Stromal cell of bone marrow (primary cell): ENCODE measurements at places on chromosomes 12 and 14.

DNA sequence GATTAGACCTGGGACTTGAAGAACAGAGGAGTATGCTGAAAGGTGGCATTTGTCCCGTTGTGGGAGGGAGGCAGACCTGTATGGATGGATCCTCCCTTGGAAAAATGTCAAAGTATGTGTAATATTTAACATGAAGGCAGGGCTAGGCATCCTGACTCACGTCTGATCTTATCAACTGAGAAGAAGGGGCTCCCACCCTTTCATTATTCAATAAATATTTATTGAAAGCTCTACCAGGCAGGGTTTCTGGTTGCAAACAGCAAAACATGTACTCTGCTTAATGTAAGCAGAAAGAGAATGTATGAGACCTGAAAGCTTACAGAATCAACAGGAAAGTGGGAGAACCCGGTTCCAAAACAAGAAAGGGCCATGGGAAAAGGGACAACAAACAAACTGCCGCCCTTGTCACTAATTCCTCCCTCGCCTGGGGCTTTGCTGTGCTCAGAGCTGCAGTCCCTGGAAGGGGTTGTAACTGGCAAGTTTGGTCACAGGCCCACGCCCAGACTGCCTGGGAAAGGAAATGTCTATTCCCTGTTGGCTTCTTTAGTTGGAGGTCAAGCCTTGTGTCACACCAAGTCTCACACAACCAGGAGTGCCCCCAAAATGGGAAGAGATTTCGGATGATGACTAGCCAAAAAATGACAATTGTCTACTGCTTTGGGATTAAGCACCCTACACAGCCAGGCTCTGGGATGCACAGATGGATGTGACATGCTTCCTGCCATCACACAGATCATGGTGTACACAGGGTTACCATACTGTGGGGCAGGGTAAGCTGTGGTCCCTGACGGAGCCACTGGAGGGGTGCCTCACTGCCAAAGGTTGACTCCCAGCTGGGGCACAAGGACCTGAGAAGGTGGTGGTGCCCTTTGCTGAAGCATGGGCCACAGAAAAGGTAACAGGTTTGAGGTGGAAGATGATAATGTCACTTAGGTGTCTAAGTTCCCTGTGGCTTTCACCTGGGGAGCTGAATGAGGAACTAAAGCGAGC is 36.8 kb downstream of the RAB35 start:
- no peak for DNase-seq

DNA sequence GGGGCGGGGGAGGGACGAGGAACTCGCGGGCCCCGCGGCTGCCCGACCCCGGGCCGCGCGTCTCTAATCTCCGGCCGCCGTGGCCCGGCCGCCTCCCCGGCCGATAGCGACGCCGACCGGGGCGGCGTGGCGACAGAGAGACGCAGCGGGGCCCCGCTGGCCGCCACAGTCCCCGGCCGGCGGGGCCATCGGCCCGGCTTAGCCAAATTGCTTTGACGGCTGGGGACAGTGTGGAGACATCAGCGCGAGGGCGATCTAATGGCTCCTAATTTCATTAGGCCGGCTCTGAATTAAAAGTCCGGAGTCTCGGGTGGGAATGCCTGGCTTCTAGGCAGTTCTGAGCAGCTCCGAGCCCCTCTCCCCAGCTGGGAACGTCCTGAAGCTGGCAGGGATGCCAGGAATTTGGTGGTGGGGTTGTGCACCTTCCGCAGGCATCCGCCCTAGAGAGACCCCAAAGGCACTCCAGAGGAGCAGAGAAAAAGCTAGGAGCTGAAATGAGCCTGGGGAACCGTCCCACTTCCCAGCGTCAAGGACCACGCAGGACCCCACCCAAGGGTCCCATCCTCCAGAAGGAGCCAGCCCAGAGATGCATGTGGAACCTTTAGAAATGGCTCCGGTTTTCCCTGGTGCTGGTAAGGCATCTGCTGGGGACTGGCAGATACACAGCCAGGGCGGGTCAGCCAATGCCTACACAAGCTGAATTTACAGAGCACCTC is 9.6 kb downstream of the TBX5 start:
- no peak for DNase-seq

GRCh38 chr12:2940564-2940963 is 18.6 kb upstream of the TEAD4 start:
- DNase-seq: no peak

DNA sequence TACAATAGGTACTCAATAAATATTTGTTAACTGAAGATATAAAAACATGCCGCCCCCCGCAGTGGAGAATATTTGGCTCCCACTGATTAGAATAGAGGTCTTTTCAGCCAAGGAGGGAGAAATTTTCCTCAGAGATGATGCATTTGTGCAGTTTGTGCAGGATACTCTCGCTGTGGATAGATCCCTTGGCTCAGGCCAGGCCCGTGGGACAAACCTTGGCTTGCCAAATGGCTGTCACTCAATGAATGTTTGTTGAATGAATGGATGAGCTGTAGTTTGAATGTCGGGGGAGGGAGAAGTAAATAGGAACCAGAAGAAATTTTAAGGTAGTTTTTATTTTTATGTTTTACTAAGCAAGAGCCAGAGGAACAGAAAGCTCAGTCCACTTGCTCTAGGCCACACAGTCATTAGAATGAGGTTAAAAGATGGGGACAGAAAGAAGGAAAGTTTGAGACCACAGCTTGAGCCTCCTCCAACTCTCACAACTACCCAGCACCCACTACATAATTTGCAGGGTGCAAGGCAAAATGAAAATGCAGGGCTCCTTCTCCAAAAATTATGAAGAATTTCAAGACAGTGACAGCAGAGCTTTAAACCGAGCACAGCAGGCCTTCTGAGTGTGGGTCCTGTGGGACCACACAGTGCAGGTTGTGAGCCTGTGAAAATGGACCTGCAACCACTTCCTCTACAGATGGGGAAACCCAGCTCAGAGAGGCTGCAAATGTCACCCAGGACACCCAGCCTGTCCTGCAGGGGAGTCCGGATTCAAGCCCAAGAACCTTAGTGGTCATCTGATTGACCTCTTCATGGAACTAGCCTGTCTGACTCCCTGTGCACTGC is 51.4 kb downstream of the WSCD2 start:
- DNase-seq: no peak

- no peak for DNase-seq
Measured at GRCh38 chr12:57590479-57590863, 521 bp upstream of the PIP4K2C start.

DNA sequence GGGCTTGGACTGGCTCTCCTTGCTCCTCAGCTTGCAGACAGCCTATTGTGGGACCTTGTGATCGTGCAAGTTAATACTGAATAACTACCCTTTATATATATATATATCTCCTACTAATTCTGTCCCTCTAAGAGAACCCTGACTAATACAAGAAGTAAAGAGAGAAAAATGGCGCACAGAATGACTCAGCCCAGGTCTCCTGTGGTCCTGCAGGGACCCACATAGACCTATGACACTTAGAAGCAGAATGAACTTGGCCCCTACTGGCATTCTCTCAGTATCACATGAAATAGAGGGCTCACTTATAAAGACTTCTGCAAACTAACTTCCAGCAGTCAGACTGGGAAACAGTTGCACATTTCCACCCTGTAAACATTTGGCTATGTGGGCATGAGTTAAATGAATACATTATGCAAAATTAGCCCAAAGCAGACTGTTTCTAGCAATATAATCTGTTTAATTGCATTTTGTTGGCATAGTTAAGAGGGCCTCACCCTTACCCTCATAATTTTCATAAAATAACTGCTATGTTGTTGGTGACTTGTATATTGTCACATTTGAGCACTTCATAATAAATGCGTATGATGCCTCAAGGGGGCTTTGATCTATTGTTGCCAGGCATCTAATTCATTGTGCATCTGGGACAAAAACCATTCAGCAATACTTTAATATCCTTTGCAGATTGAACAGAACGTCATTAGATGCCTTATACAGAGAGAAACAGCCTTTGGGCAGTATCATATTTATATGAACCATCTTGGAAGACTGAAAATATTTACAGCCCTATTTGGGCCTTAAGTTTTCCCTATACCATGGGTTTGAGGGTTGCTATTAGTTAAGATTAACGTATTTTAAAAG is 349.7 kb upstream of the DIO2 start:
- DNase-seq: no peak

DNA sequence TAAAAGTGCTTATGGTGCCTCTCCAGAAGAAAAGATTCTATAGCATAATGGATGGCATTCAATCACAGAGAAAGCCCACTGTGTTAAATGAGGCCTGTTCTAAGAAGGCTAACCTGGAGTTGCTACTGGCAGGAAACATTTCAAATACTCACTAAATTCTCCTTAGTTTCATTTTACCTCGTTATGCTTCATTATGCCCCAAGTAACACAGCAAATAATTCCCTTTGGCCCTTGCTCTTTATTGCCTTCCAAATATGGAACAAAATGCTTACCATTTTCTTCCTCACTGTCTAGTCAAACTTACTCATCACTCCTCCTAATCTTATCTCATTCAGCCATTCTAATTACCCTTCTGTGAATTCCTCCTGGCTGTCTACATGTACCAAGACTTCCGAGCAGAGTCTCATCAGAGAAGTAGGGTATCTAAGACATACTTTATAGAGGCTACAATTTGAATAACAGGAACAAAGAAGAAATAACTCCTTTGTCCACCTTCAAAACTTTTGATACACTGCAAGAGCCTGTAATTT is 292.1 kb upstream of the CLEC14A start:
- no peak for DNase-seq

DNA sequence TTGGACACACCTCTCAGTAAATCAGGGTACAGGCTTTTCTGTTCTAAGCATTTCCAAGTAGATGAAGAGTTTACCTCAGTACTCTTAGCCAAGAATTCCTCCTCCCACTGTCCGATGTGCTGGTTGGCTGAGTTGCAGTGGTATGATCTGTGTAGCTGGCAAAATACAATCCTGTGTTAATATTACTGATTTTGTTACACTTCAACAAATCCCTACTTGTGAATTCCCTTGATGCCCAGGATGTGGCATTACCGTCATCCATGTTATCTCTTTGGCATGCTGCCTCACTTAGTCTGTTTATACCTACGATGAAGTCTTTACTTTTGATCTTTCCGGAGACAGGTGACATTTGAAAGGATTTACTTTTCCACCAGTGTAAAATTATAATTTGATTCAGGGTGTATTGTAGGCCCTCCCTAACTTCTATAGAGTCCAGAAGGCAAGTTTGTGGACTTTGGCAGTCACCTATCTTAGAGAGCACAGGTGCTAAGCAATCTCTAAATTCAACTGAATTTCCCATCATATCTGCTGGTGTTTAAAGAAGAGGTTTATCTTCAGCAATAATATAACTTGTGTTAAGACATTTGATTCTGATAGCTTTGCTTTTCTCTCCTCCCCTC is 10.1 kb downstream of the CCDC196 start:
- no peak for DNase-seq

DNA sequence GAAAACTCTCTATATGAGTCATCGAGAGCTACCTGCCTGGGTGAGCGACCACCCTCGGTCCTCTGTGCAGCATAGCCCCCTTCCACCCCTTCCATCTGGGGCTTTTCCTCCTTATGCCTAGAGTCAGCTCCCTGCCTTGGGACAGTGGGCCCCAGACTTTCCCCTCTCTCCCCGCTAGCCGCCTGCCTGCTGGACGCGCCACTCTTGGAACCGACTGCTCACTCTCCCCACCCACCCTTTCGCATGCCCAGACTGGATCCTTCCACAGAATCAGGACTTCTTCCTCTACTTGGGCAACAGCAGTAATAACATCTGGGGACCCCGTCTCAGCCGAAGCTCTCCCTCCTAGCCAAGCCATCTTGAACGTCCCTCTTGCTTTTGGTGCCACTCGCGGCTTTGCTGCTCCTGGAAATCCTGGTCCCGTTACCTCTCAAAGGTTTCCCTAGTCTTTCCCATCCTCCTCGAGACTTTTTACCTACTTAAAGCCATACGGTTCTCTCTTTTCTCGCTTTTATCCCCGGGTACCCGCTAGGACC is 671 bp downstream of the ESYT1 start:
- no peak for DNase-seq

DNA sequence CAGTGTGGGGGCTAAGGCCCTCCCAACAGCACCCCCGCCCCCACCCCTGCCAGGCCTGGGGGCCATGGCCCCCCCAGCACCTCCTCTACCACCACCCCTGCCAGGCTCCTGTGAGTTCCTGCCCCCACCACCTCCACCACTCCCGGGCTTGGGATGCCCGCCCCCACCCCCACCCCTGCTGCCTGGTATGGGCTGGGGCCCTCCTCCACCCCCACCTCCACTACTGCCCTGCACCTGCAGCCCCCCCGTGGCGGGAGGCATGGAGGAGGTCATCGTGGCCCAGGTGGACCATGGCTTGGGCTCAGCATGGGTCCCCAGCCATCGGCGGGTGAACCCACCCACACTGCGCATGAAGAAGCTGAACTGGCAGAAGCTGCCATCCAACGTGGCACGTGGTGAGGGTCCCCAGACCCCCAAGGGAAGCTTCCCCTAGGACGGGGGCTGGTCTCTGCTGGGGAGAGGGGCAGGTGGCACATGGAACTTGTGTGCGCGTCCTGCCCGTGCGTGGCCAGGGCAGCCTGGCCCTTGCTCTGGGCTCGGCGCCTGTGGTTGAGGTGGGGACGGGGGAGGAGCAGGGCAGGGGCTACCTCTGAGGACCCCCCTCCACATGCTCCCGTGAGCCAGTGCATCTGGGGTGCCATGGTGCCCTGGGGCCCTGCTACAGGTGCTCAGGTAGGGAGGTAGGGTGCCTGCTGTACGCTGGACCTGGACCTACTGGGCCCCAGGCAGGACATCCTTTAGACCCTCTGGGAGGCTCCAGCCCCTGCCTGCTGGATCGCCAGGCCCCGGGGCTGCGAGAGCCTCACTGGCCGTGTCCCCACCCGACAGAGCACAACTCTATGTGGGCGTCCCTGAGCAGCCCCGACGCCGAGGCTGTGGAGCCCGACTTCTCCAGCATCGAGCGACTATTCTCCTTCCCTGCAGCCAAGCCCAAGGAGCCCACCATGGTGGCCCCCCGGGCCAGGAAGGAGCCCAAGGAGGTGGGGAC is 16.1 kb upstream of the ADSS1 start:
- DNase-seq: no peak

- no peak for DNase-seq
Measured at GRCh38 chr14:51865953-51866747, 5.7 kb downstream of the GNG2 start.

DNA sequence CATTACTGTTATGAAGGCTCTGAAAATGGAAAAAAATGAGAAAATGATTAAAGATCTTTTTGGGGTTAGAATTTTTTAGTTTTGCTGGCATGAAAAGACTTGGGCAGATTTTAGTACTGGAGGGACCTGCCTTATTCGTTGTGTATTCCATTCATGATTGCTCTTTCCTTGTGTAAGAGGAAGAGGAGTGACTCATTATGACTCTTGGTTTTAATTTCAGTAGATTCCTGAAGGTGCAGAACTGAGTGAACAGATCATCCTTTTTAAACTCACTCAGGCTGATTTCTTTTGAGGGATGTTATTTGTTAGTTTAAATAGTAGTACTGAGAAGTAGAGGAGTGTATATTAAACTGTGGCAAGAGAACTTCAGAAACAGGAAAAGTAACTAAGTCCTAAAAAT is 41.6 kb downstream of the AKAP6 start:
- DNase-seq: peak; percentile 71

DNA sequence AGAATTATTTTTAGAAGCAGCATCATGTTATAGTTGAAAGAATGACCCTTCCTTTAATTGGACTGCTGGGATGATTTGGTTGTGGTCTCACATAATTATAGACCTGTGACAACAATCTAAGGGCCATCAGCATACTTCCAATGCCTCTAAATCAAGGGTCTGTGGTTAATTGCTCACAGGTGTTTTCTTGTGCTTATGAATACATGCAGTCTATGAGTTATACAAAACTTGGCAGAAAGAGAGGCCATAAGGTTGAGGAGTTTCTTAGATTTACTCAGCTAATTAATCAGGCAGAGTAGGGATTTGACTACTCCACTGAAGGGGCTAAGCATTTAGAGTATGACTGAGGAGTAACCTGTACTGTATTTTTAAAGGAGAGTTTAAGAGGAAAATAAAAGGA is 37.0 kb upstream of the FRMD6 start:
- DNase-seq: no peak
